ENCODE measurements at places on chromosomes 2 and 18.

DNA sequence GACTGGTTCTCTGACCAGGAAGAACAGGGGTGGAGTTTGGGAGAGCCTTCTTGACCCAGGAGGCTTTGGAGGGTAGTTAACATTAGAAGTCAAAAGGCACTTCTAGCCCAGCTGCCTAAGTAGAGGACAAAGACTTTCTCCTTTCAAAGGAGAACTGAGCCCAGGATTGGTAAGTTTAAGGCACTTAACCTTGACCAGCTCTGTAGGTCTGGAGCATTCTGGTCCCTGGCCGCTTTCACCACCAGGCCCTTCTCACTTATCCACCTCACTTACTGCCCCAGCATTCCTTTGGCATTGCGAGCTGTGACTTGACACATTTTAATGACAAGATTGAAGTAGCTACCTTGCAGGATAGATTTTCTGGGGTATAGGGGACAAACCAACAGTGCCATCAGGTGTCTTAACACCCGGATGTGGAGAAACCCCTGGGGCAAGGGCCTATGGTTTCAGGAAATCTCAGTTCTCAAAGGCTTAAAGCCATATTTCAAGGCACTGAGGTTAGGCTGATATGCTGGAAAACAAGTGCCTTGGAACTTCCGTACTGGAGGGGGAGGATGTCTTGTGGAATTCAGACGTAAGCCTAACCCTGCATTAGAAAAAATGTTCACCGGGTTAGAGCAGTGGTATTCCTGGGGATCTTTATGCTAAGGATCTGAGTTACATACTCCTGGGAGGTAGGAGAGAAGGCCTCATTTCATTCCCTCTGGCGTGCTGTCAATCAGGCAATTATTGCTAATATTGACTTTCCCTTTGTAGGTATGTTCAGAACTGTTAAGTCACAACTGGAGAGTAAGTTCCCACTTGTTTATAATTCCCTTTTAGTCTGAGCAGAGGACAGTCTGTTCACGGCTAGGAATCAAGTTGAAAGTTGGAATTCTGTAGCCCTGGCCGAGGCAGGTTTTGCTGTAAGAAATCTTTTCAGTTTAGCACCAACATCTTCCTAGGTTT lies 4.3 kb downstream of the C2orf68 start:
- no peak for DNase-seq

GRCh38 chr18:31244771-31245394 lies 73.1 kb upstream of the DSG1 start:
- no peak for DNase-seq

- DNase-seq, result no peak
These were observed 21.9 kb upstream of the NCOA1 start for GRCh38 chr2:24469148-24469650.

DNA sequence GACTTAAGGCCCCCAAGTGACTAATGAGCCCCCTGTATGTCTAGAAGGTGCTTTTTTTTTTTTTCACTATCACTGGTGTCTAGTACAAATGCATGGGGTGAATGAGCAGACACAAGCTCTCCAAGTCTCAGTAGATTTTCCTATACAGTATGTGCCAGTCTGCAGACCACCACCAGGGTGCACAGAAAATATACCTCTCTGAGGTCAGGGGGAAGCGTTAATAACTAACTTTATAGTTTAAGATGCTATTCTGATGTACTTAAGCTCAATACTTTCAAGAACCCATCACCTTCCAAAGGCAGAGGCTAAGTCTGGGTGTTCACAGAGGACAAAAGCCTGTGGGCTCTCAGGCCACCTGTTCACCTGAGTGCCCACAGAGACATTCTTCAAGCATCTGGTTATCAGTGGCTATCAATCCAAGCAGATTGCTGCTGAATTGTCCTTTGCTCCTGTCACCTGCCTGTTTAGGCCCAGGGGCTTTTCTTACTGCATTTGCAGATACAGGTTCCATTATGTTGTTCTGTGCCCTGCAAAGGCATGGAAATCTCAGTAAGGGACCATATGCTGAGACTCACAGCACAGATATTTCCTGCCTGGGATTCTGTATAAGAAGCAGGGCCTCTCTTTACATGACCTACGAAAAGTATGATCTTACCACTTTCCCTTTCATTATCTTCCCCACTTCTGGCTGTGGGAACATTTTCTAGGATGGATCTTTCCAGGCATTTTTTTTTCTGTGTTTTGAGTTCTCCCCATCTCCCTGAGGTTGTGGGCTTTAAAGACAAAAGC lies 534.6 kb downstream of the TNS1 start:
- no peak for DNase-seq

DNA sequence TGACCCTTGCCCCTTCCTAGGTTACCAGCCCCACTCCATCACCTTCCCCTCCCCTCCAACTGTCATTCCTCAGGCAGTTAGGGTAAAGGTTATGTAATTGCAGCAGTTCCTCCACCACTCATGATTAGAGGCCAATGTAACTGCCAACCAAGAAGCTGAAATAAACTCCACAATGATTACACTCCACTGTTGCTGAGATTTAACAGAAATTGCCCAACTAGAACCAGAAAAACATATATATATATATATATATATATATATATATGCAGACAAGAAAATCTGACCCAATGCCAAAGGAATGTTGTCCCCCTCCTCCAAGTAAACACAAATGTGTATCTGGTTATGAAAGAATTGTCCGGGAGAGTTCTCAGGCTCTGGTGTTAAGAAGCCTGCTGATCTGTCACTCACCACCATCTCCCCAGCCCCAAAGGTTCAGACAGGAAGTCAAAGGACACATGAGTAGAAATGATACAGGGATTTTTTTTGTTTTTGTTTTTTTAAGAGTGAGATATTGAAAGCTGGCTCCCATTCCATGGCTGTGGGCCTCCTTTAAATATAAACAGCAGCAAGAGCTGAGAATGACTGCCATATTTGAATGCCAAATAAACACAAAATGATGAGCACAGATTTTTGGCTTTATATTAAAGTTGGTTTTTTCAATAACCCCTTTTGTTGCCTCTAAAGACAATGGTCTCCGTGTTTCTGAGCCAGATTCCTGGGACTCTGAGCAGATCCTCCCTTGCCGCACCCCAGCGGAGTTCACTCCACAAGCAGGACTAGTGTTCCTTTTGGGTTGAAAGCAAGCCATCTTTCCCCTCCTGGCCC lies 127.2 kb upstream of the MAPRE2 start:
- DNase-seq, result no peak

- DNase-seq, result no peak
These were observed 453.2 kb downstream of the LPIN1 start for GRCh38 chr2:12199491-12200211.

DNA sequence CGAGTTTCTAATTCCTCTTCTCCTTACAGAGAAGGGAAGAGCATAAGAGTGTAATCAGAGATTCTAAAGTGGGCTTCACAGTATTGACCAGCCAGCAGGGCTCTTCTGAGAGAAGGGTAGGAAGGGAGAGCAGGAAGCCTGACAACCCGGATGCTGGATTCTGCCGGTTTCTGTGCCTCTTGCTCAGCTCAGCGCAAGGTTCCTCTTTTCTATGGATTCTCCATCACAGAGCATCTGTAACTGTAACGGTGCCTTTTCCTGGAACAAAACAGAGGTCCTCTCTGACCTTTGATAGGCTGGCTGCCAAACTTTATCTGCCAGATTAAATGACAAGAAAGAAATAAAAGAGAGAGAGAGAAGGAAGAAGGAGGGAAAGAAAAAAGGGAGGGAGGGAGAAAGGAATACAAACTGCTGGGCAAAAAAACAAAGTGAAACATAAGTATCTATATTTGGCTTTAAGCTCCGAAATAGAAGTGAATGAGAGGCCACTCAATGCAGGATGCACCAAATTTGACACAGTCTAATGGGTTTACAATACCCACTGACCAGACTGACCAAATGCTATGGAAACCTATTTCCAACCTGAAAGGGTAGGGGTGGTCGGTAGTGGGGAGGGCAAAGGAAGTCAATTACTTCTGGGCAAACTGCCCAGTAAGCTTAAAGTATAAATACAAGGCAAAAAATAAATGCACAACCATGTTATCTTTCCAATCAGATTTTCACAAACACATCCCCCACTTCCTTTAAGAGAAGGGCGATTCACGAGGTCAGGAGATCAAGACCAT lies 59.2 kb downstream of the PIEZO2 start:
- no peak for DNase-seq

DNA sequence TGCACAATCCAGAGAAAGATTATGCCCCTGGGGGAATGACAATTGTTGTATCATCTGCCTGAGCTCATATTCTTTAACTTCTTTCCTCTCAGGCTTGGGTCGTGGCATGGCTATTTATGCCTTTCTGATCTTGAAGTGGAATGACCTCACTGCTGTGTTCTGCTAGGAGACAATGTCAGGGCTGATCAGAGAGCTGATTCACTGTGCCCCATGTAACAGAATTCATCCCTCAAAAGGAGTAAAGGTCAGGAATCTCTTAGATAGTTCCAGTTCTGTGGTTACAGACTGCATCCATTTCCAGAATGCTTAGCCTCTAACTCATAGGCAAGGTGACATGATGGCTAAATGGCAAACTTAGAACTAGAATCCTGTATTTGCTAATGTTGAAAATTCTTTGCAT lies 511.7 kb upstream of the CNTNAP5 start:
- no peak for DNase-seq

GRCh38 chr2:152432206-152432653 lies 97.3 kb downstream of the FMNL2 start:
- peak; percentile 41 for DNase-seq

DNA sequence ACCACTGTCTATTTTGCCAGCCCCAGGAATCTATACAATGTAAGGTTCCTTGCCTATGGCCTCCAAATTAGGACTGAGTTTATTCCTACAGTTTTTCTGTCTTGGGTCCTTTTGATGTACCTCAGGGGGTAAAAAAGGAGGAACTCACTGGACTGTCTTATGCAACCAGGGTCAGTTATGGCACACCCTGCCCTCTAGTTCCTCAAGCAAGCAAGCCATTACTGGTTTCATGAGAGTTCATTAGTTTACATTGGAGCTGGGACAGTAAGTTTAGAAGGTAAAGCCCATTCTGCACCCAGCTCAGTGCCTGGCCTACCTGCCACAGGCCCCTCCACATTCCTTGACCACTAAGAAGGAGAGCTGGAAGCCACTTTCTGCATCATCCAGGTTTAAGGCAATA lies 68.7 kb upstream of the WIPF1 start:
- DNase-seq, result no peak

GRCh38 chr2:189258616-189259365 lies 79.2 kb upstream of the COL5A2 start:
- DNase-seq, result no peak

DNA sequence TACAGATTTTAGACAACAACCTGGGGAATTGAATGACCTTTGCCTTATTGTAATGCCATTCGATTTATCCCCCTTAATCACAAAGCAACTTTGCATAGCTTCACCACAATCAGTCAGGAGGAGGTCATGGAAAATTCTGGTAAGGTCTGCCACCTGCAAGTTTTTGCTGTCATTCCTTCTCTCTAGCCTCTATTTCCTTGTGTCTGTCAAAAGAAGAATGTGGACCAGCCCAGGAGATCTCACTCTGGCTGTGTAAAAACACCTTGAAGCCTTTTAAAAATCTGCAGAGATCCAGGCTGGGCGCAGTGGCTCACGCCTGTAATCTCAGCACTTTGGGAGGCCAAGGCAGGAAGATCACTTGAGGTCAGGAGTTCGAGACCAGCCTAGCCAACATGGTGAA lies 74.1 kb upstream of the BZW1 start:
- no peak for DNase-seq

GRCh38 chr2:241868661-241869081 lies 858 bp upstream of the RTP5 start:
- DNase-seq, result no peak

DNA sequence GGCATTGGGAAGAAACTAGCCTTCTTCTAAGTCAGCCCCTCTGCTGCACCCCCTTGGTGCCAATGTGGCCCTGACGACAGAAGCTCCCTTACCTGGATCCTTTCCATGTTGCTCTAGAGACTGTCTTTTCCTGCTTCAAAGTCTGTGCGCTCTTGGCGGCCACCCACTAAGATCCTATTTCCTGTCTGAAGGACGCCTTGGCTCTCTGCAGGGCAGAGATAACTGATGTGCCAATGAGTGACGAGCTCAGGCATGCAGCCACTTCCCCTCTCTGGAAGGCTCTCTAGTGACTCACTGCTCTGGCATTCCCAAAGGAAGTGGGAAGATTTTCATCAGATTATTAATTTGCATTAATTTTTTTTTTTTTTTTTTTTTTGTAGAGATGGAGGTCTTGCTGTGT lies 273.5 kb downstream of the CDH20 start:
- DNase-seq, result no peak

GRCh38 chr2:70381235-70381634 lies 79.4 kb upstream of the FAM136A start:
- no peak for DNase-seq

GRCh38 chr2:177930916-177931315 lies 141.7 kb downstream of the PDE11A start:
- no peak for DNase-seq

GRCh38 chr2:54945391-54946219 lies 104.6 kb downstream of the RTN4 start:
- DNase-seq, result no peak

GRCh38 chr2:36456227-36457175 lies 100.9 kb downstream of the CRIM1 start:
- DNase-seq, result no peak

DNA sequence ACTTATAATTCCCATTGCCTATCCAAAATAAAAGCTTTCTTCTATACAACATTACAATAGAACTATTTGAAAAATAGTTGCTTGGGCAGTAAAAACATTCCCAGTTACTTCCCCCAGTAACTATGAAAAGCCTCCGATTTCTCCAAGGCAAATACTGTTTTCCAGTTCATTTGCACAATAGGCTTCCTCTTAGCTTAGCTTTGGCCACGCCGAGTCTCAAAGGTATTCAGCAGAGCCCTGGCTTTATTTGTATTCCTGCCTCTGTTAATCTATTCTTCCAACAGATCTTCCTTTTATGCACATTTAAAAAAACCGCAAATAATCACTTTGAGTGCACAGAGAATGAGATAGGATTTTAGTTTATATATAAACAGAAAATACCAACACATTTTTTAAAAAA lies 836.8 kb upstream of the VRK2 start:
- DNase-seq, result no peak

- DNase-seq, result peak; percentile 54
These were observed 16.1 kb downstream of the NFATC1 start for GRCh38 chr18:79411614-79412526.

DNA sequence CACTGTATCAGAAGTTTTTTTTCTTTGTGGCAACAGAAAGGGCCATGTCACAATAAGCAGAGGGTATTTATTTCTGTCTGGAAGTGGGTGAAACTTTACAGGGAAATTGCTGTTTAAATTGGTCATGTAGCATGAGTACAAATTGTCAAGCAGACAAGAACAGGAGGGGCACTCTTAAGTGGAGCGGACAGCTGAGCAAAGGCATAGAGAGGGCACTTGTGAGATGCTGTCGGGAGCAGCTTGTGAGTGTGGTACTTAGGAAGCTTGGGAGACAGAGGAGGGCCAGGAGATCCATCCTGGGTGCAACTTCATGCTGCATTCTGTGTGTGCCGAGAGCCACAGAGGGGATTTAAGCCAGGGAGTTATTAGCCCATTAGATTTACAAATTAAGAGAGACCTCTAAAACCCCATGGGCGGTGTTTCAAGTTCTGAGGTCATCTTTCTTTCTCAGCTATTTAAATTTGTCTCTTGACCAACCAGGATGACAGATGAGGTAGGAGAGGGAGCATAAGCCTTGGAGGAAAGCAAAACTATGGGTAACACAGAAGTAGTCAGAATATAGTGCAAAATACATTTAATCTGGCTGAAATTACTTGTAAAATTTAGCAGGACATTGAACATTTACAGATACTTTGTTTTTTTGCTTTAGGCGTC lies 30.4 kb downstream of the INPP4A start:
- DNase-seq, result no peak

Data from NCI-H2171 (cell line).